ENCODE measurements at places on chromosomes 16 and 17. TPM values are rescaled to one million over a fixed set of nuclear protein-coding genes. Genes with fewer than 3 reads are reported as not detected.

NT5C gene
- 81.7 TPM for total RNA-seq

DNA sequence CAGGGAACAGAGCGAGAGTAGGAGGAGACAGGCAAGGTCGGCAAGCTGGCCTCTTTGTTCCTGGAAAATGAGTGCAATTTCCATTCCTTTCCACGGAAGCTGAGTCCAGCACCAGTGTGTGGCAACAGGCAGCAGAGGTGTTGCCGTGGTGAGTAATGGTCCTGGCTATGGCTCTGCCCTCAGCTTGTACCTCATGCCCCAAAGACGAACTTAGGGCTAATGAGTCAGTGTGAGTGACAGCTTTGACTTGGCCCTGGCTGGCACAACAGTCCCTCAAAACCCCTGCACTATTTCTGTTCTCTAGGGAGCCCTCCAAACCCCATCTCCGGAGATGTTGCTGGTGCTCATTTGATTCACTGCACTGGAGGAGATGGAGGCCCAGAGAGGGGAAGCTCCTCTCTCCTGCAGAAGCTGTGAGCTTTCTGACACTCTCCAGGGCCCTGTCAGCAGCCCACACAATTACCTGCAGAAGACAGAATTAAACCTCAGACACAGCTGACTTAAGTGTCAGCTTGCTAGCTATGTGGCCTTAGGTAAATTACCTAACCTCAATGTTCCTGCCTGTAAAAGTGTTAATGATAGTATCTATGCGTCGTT, 129.9 kb downstream of the TMEM132E start:
- no peak overlapping the region for H3K27ac ChIP-seq
- no peak for DNase-seq
- H3K4me1 ChIP-seq, result no peaks in the 10 kb centered on the region
- no peaks in the 10 kb centered on the region for H3K27me3 ChIP-seq
- no peaks in the 10 kb centered on the region for H3K36me3 ChIP-seq

- no peaks in the 10 kb centered on the region for H3K27me3 ChIP-seq
- peaks cover 11% of the 10 kb centered on the region for H3K4me1 ChIP-seq
- H3K27ac ChIP-seq, result no peak overlapping the region
- no peaks in the 10 kb centered on the region for H3K36me3 ChIP-seq
- H3K4me3 ChIP-seq, result no peak overlapping the region
These were observed 282.2 kb downstream of the MAF start for GRCh38 chr16:79318143-79318899.

FLOT2 gene
- 44.8 TPM for total RNA-seq

DNA sequence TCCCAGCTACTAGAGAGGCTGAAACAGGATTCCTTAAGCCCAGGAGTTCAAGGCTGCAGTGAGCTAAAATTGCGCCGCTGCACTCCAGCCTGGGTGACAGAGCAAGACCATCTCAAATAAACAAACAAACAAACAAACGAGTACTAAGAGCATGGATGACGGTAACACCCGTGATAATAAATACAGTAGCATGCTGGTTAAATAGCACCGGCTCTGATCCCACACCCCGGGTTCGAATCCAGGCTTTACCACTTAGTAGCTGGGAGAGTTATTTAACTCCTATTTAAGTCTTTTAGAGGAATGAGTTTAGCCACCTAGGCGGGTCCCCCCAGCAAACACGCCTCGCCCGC, 301 bp upstream of the METTL22 start:
- peak overlapping the region; percentile 95 for H3K4me3 ChIP-seq
- no peak for DNase-seq
- H3K36me3 ChIP-seq, result peaks cover 2% of the 10 kb centered on the region
- H3K4me1 ChIP-seq, result peaks cover 33% of the 10 kb centered on the region

ALOXE3 gene
- not detected for total RNA-seq

GRCh38 chr17:45338023-45338781, 21.4 kb upstream of the MAP3K14 start:
- H3K4me3 ChIP-seq, result no peak overlapping the region
- no peaks in the 10 kb centered on the region for H3K27me3 ChIP-seq
- H3K4me1 ChIP-seq, result peaks cover 68% of the 10 kb centered on the region
- DNase-seq, result no peak

CTRB1 gene
- not detected for total RNA-seq
